ENCODE measurements at places on chromosomes 12 and 14.

DNA sequence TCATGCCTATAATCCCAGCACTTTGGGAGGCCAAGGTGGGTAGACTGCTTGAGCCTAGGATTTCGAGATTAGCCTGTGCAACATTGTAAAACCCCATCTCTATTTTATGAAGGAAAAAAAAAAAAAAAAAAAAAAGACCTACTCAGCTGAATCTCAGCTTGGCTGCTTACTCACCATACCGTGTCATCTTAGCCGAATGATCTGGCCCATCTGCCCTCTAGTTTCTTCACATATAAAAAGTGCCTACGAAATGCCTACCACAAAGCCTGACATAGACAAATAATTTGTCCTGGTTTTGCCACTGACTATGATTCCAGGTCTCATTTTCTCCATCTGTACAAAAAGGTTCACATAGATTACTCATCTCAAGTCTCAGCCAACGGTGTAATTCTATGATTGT, 10.1 kb downstream of the DIABLO start:
- DNase-seq, result no peak

- DNase-seq, result no peak
These were observed 34.3 kb downstream of the SERPINA3 start for GRCh38 chr14:94646481-94646880.

GRCh38 chr14:24984846-24985589, 64.9 kb downstream of the STXBP6 start:
- DNase-seq, result no peak

DNA sequence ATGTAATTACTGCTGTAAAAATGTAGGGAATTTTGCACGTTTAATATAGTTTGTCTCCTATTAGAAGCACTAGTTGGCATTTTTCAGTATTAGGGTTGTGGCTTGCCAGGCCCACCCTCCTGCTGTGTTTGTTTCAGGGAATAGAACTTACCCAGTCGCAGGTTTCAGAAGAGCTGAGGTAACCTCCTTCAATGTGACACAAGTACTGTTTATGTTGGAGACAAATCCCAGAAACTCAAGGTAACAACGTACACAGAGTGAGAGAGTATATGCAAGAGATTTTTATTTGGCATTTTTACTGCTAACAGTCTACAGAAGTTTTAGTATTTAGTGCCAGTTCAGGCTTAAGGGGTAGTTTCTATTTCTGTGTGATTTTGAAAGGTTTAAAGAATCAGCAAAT, 284.3 kb downstream of the RAD51B start:
- DNase-seq, result no peak

- no peak for DNase-seq
These were observed 81.8 kb downstream of the NOS1 start for GRCh38 chr12:117279606-117280005.

DNA sequence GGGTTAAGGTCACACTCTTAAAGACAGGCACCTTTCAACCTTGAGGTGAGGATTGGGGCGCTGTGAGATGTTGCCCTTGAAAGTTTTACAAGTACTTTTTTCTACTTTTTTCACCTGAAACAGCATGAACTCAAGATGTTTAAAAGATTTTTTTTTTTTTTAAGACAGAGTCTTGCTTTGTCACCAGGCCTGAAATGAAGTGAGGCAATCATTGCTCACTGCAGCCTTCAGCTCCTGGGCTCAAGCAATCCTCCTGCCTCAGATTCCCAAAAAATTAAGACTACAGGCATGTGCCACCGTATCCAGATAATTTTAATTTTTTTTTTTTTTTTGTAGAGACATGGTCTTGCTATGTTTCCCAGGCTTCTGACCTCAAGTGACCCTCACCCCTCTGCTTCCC, 243.9 kb downstream of the DIO2 start:
- DNase-seq, result no peak
